ENCODE measurements at places on chromosomes 4 and X.

DNA sequence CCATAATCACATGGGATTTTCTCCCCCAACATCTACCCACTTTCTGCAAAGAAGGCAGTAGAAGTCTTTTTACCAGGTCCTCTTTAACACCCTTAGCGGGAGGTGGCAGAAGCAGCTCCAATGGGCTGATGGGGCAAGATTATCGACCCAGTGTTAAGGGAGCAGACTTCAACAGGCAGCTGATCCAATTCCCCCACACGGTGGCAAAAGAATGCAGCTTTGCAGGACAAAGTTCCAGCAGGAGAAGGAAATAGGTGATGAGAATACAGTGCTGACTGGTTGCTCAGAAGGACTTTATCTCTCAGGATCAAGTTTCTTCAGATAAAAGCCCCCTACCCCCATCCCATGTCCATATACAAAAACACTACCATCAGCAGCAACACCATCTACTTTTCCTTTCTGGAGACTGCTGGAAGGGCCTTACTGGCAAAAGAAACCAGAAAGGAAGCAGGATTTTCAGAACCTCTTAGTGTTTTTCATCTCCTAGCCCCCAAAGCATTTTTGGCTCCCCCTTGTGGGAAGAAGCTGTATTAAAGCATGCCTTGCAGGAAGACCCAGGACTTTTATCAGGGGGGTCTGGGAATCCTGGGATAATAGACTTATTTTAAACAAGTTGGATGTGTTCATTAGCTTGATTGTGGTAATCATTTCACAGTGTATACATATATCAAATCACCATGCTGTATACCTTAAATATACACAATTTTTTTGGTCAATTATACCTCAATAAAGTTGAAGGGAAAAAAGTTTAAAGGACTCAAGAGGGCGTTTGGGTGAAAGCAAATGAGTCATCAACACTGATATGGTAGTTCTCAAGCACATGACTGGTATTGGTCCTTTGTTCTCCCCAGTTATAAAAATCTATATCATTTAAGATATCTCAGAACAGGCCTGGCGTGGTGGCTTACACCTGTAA, 146.4 kb downstream of the GPC3 start:
- DNase-seq = peak; percentile 19

DNA sequence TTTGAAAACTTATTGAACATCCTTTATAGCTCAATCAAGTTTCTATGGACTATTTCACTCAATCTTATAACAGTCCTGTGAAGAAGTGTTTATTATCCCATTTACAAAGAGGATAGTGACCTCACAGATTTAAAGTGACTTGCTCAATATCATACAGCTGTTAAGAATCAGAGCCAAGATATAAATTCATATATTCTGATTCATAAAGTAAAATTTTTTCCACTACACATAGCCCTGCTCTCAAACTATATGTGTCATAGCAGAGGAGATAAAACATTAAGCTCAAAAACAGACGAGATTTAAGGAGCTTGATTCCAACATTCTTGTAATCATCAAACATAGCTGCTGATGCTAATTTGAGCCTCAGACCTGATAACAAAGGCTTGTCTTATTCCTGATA, 226.8 kb downstream of the CAMK2D start:
- DNase-seq = no peak

DNA sequence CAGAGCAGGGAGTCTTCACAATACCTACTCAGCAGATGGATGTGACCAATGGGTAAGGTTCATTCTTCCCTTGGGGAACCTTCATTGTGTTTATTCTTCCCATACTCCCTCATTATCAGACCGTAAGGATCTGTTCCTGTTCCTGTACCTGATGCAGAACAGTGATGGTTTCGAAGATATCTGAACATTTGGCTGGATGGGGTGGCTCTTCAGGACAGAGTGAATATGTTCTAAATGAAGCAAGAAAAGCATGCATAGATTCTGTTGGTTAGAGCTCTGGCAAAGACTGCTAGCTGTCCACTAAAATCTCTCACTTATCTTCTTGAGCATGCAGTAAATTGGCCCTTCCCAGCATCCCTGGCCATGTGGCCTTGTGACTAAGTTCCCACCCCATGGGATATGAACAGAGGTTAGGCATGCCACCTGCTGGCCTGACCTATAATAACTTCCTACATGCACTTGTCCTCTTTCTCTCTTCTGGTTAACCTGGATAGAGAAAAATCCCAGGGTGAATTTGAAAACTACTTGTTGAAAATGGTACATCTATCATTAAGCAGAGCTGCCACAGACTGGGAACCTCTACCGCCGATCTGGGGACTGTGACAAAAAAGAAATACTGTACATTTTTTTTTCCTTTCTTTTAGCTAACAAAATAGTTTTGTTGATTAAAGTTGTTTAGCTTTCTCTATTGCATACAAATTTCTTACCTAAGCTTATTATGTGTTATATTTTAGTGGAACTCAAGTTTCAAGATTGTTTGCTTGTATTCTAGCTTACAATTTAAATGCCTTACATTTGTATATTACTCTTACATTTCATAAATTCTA, 60.0 kb upstream of the BANK1 start:
- DNase-seq = peak; percentile 23

DNA sequence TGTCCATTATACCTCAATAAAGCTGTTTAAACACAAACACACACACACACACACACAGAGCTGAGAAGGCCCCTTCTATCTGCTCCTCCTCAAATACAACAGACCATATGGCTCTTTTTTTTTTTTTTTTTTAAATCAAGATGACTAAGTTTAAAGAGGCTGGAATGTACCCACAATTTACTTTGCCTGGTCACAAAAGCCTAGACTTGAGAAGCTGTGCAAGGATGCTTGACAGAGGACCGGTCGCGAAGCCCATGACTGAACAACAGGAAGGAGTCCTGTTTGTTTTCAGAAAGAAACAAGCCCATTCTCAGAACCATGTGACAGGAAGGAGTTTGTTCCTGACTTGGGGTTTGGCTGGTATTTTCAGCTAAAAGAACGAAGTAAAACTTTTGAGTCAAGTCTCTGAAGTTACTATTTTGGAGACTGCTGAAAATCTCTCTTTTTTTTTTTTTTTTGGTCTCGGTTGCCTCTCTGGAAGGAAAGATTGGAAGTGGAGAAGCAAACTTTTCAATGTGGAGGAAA, 650.9 kb upstream of the TENM3 start:
- DNase-seq = no peak

DNA sequence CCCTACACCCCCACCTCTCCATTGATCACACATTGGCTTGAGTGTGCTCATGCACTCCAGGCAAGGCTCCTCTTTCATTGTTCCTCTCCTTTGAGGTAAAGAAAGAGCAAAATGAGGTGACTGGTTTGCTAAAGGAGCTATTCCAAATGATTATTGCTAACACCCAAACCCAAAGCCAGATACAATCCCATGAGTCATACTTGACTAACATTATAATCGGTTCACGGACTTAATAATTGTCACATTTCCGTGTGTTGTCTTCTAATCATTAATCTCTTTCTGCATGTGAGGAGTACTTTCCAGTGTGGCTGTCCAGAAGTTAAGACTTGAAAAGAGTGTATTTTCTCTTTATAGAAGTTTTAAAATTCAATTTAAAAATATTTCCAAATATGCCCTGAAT, 174.3 kb upstream of the SFRP2 start:
- DNase-seq = no peak

DNA sequence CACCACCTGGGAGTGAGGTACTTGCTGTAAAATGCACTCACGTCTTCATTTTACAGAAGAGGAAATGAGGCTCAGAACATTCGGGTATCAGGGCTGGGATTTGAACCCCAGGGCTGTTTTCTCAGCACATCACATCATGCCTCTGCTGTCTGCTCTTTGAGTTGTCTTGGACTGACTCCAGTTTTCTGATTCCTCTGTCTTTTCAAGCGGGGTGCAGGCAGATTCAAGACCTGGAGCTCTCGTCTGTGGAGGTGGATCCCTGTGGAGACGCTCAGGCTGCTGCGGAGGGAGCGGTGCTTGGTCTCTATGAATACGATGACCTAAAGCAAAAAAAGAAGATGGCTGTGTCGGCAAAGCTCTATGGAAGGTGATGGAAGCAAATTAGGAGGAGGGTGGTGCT, 6.3 kb downstream of the LAP3 start:
- no peak for DNase-seq

- no peak for DNase-seq
Observed at GRCh38 chrX:34638116-34638515, 19.0 kb downstream of the TMEM47 start.

DNA sequence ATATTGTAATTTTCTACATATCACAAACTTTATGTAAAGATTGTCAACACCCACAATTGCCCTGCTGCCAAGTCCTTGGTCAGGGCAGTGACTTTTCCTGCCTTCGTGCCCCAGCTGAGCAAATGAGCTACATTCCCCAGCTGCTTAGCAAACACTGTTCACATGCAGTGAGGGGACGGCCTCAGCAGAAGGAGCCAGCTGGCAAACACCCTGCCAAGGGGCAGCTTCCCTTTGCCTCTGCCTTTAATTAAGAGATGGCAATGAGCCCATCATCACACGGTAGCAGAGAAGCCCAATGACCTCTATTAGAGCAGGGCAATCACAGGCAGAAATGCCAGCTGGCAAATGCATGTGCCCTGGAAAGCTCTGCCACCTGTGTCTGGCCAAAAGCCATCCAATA, 253.4 kb downstream of the EPHA5 start:
- DNase-seq = no peak

DNA sequence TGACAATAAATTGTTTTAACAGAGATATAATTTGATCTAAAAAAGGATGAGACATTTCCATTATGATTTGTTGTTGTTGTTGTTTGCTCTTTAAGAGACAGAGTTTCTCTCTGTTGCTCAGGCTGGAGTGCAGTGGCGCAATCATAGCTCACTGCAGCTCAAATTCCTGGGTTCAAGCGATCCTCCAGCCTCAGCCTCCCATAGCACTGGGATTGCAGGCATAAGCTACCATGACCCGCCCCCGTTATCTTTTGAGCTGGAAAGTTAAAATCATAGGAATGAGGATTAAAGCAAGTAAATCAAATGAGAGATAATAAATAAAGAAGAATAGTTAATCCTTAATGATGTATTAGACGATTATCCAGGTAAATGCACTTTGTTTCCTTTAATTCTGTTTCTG, 224.4 kb upstream of the SMIM31 start:
- DNase-seq = no peak

- no peak for DNase-seq
Observed at GRCh38 chr4:61400439-61401038, 200.4 kb downstream of the ADGRL3 start.

DNA sequence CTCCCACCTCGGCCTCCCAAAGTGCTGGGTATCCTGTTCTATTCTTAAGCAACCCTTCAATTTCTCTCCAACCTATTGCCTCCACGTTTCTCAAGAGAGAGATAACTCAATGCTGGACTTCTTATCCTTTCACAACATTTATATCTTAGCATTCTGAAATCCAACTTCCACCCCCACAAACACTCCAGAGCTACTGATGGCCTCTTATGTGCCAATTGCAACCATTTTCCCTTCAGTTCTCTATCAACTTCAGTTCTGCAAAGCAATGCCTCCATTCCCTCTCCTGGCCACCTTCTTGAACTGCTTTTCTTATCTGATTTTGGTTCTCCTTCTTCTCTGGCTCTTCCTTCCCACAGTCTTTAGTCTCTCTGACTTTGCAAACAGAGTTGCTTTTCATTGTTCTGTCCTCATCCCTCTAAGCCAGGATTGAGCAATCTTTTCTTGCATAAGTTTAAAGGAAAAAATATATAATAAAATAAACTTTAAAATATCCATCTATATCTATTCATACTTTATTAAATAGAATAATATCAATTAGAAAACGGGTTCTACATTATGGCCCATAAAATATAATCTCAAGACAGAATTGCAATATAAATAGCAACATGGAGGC, 3.6 kb upstream of the STBD1 start:
- DNase-seq = no peak

DNA sequence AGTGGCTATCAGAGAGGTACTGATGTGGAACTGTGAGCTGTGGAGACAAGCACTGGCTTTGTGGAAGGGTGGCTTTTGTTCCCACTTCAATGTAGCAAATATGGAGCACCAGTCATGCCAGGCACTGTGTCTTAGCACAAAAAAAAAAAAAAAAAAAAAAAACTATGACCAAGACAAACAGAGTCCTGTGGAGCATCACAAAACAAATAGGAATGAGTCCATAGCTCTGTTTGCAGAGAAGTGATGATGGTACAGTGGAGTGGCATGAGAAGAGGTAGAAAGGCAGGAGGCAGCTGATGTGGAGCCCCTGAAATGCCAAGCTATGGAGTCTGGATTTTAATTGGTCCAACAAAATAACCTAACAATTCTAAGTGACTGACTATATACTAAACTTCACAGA, 116.9 kb downstream of the RAB28 start:
- no peak for DNase-seq

DNA sequence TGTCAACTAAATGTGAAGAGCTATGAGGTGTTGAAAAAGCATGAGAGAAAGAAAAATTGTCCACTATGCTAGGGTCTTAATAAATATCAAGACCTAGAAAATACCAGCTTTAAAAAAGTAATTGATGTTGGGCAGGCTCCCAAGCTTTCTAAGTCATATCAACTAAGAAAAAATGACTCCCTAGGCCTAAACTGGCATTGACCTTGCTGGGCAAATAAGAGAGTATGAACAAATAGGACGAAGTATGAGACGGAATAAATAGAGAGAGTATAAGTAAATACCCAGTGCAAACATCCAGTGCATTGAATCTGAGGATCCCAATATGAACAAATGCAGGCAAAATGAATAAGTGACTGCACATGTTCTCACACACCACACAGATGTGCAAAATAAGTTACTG, 3.2 kb downstream of the KDR start:
- DNase-seq = no peak

GRCh38 chr4:1395941-1396805, 10.1 kb downstream of the NKX1-1 start:
- no peak for DNase-seq

- DNase-seq = no peak
Observed at GRCh38 chr4:1446502-1447386, 40.5 kb upstream of the NKX1-1 start.

- DNase-seq = no peak
Observed at GRCh38 chr4:38343608-38344007, 320.4 kb upstream of the KLF3 start.

- DNase-seq = no peak
Observed at GRCh38 chrX:9392445-9392844, 72.4 kb upstream of the TBL1X start.

GRCh38 chr4:82069883-82070638, 303.7 kb downstream of the HNRNPD start:
- DNase-seq = no peak

GRCh38 chr4:28092610-28093009, 1232.0 kb downstream of the STIM2 start:
- no peak for DNase-seq

DNA sequence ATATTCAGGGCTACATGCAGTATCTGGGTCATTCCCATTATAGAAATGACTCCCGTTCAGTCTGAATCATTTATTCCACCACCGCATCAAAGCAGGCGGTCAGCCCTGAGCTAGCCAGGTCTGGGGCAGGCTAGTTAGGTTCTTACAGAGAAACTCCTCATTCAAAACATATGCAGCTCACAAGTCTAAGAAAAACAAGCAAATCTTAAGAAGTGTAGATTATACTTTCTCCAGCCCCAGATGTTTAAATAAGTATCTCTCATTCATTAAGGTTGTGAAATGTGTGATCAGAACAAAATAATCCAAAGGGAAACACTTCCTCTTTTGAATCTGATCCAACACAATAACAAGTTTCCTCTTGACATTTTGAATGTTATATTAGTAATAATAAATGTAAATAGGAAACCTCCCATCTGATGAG, 441.9 kb downstream of the INPP4B start:
- DNase-seq = no peak

Measured in activated gamma-delta T cell treated with Interleukin-2 at 50 U/mL for 16 hours (primary cell).